ENCODE measurements at places on chromosomes 13 and 19. TPM values are rescaled to one million over a fixed set of nuclear protein-coding genes. Genes with fewer than 3 reads are reported as not detected.
A peak's percentile ranks its signal among the peaks of the same experiment; 100 is the strongest.

GRCh38 chr13:22866221-22866620 lies 314.6 kb upstream of the SGCG start:
- DNase-seq, result no peak

The POU4F1 gene
- polyA plus RNA-seq, result 0.03 TPM

The NKPD1 gene
- polyA plus RNA-seq, result 0.17 TPM

- DNase-seq, result peak; percentile 78
Observed at GRCh38 chr19:12766051-12766521, 9.3 kb downstream of the HOOK2 start.
